ENCODE measurements at places on chromosomes 16 and 17.
A peak's percentile ranks its signal among the peaks of the same experiment; 100 is the strongest.

- DNase-seq = no peak
Measured at GRCh38 chr17:61534414-61534813, 56.6 kb downstream of the NACA2 start.

GRCh38 chr16:86517652-86518258 lies 7.4 kb downstream of the FOXF1 start:
- peak; percentile 30 for DNase-seq

DNA sequence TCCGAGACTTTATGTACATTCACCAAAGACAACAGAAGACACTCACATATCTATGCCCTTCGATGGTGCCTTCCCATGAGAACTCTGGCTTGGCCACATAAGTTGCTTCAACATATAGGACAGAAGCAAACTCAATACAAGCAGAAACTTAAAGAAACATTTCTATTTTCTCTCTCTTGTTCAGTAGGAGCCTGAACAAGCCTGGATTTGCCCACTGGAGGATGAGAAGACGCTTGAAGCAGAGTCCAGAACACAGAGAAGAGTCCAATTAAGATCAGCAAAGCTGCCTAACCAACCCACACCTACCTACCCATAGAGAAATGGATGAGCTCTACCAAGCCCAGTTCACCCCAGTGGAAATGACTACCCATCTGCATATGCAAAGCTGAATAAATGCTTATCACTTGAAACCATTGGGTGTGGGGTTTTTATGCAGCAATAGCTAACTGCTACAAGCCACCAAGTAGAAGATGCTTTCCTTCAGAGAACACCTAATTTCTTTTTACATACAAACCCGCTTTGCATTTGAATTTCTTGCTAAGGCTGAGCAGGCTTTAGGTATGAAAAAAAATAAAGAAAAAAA lies 337.9 kb upstream of the DYNLRB2 start:
- DNase-seq = no peak

GRCh38 chr17:30173649-30174048 lies 57.0 kb downstream of the NSRP1 start:
- no peak for DNase-seq

DNA sequence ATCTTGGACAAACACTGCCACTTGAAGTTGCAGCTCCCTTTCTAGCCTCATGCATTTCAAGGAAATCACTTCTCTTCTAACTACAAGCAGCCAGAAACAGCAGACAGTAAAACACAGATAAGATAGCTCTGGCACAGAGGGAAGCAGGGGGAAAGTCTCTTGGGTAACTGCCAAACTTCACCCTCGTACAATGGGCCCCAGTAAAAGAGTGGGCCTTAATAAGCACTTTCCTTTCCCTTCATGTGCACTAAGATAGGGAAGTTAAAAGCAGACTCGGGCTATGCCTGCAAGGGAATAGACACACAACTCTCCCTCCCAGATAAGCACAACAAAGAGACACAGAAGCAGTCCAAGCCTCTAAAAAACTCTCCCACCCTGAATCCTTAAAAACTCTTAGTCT lies 4.2 kb upstream of the KRTAP4-5 start:
- DNase-seq = no peak

DNA sequence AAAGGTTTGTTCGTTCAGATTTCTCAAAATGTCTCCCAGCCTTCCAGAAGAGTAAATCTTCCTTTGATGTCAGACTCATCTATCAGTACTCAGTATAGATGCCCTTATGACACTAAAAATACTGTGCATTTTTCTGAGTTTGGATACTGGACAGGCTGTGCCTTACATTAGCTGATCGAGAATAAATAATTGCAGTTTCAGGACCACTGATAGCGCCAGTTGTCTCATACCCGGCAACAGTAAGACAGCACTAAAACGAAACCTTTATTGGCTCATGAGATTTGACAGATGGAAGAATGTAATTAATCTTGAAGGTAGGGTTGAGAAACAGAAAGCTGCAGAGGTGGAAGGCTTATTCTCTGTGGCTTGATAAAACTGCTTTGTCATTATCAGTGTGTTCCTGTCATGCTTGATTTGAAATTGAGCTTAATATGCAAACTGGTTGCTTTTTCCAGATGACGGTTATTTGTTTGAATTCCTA lies 1.2 kb downstream of the ATP6V0A1 start:
- no peak for DNase-seq

DNA sequence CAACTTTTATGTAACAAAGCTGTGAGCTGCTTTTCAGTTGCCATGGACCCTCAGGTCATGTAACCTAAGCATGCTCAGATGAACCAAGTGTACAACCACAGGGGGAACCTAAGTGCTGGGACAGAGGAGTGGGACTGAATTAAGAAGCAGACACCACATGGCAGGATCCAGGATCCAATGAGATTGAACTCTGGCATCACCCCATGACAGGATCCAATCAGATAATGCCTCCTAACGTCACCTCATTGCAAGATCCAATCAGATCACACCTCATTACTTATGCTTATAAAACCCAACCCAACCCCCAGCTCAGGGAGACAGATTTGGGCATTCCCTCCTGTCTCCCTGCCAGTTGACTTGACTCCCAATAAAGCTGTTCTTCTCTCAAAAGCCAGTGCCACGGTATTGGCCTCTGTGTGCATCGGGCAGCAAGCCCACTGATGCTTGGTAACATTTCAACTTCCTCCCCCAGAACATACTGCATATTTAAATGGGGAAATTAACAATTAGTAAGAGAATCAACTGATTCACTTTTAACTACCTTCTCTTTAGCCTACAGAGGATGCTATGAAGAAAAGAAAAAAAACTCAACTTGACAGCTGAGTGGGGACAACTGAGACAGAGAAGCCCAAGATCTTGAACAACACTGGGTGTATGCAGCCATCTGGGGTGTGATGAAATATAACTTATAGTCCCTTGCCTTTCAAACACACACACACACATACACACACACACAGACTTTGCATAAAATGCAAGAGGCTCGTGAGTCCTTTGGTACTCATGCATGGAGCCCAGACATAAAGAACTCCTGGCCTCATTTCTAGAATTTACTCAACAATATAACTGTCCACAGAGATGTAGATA lies 148.4 kb downstream of the SLC39A11 start:
- no peak for DNase-seq

- peak; percentile 77 for DNase-seq
Measured at GRCh38 chr17:40062329-40063186, at the start of gene THRA. Gene THRA, plus strand, starts transcription at chr17:40062965. Its CDS starts 11,524 bp downstream, at chr17:40074489.

- DNase-seq = no peak
Measured at GRCh38 chr17:65218261-65218660, 81.1 kb downstream of the RGS9 start.

DNA sequence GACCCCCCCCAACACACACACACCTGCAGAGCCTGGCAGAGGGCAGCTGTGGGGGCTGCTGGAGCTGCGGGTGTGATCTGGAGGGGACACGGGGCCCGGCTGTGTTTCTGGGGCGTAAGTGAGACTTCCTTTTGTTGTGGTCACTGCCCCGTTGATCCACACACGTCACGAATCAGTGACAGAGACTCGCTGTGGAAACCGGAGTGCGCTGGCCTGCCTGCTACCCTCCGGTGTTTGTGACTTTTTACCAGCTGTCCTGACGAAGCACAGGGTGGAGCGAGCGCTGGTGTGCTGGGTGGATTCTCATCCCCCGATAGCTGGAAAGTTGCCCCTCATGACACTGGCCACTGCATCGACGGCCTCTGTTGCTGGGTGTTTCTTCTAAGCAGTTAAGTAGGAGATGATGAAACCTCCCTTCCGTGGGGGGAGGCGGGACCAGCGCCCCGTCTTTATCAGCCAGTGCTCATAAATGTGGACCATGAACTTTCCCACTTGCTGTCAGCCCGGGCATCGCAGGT lies 2.3 kb downstream of the METRNL start:
- DNase-seq = no peak

GRCh38 chr16:69936252-69936651 lies 14.9 kb upstream of the CLEC18A start:
- DNase-seq = no peak

DNA sequence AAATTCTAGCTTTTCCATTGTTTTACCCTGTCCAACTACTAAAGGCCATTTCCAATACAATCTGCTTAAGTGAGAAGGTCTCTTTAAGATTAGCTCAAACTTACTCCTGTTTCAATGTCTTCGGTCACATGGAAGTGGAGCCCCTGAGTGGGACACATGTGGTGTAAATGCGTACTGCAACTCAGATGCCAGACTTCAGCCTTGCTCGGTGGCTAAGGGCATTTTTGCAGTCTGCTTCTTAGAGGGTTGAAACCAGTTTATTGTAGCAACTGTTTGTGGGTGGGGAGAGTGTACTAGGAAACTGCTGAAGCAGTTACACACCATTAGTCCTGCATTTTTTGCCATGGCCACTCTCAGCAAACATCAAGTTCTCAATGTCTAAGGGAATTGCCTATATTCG lies 140.6 kb downstream of the PARN start:
- no peak for DNase-seq

DNA sequence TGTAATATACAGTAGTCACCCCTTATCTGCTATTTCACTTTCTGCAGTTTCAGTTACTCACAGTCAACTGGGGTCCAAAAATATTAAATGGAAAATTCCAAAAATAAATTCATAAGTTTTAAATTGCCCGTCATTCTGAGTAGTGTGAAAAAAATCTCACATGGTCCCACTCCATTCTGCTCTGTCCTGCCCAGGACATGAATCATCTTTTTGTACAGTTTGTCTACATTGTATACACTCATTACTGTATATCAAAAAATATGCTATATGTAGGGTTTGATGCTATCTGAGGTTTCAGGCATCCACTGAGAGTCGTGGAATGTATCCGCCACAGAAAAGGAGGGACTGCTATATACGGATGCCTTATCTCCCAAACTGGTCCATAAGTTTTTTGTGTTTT lies 16.0 kb upstream of the APPBP2 start:
- no peak for DNase-seq

GRCh38 chr17:70804161-70804560 lies 634.8 kb downstream of the KCNJ2 start:
- DNase-seq = no peak

GRCh38 chr17:51598824-51599223 lies 338.5 kb downstream of the UTP18 start:
- DNase-seq = no peak

GRCh38 chr17:45384047-45384788 lies 48.5 kb downstream of the ARHGAP27 start:
- DNase-seq = no peak

- DNase-seq = no peak
Measured at GRCh38 chr16:70255574-70255973, 3.8 kb upstream of the EXOSC6 start.

GRCh38 chr16:81485824-81486539 lies 41.4 kb downstream of the CMIP start:
- DNase-seq = no peak

- DNase-seq = no peak
Measured at GRCh38 chr17:81333616-81334368, 38.7 kb upstream of the SLC38A10 start.

Measured in stimulated activated CD4-positive, alpha-beta T cell treated with anti-CD3 and anti-CD28 coated beads, Interleukin-2, amount 100 ng/mL, for 24 hours (primary cell).